ENCODE measurements at places on chromosomes 1 and 21. TPM values are rescaled to one million over a fixed set of nuclear protein-coding genes. Genes with fewer than 3 reads are reported as not detected.

The ITGB2 gene
- 13.6 TPM for total RNA-seq

The DIO1 gene
- total RNA-seq = 39.4 TPM

The KCNJ9 gene
- total RNA-seq = not detected

DNA sequence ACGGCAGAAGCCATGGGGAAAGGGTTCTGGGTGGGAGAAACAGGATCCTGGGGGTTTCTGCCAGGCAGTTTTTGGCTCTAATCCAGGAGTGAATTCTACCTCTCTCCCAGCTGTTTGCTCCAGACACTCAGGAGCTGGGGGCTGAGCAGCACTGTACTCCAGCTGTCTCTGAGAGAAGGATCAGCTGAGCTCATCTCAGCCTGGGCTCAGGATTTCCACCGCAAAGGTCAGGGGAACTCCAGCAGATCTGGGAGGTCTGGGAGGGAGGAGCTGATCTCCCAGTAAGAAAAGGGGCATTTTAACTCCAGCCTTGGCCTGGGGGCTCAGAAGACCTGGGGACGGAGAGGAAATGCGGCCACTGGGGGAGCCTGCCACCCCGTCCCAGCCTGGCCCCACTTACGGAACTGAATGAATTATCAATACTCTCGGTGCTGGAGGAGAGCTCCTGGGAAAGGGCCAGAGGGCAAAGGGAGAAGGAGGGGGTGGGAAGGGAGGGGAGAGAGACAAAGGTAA lies 17.3 kb downstream of the PI4KB start:
- peak; percentile 68 for DNase-seq

DNA sequence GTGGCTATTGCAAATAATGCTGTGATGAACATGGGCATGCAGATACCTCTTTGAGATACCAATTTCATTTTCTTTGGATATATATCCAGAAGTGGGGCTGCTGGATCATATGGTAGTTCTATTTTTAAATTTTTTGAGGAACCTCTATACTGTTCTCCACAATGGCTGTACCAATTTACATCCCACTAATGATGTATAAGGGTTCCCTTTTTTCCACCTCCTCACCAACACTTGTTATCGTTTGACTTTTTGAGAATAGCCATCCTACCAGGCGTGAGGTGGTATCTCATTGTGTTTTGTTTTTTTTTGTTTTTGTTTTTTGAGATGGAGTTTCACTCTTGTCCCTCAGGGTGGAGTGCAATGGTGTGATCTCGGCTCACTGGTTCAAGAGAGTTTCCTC lies 6.6 kb upstream of the NUCKS1 start:
- DNase-seq = no peak

Data from left lobe of liver (tissue), 2 donors.